ENCODE measurements at places on chromosomes 12 and 14.

- DNase-seq, result no peak
Observed at GRCh38 chr12:51020448-51021182, 5.6 kb downstream of the SLC11A2 start.

DNA sequence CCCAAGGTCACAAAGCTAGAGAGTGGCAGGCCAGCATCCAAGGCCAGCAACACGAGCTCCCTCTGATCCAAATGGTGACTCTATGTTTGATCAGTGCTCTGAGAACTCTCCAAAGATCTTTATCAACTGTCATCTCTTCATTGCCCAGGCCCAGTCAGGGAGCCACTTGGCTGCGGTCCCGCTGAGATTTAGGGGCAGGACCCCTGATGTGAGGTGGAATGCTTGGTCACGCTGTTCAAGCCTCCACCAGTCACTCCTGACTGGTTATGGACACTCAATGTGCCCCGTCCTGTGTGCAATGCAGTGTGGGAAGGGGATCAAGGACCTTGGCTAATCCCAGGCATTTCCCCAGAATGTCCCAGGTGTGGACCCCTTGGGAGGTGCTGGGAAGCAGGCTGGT is 19.8 kb upstream of the TCL1B start:
- no peak for DNase-seq

- no peak for DNase-seq
Observed at GRCh38 chr12:76080017-76080728, 4.3 kb downstream of the NAP1L1 start.

GRCh38 chr14:71721791-71722190 is 210.4 kb upstream of the RGS6 start:
- no peak for DNase-seq

DNA sequence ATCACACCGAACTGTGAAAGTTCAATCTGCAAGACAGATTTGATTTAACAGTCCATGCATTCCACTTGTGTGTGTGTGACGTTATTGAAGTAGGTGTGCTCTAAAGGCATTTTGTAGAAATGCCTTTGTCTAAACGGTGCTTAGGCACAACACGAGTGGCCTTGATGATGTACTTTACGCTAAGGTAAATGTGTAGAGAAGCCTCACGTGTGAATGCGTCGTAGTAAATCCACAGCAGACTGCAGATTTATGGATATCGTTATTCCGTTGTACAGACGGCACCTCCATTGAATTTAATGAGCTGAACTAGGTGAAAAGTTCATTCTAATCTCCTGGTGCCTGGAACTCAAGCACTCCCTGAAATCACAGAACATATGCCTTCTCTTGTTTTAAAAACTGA is 202.8 kb upstream of the STXBP6 start:
- no peak for DNase-seq

DNA sequence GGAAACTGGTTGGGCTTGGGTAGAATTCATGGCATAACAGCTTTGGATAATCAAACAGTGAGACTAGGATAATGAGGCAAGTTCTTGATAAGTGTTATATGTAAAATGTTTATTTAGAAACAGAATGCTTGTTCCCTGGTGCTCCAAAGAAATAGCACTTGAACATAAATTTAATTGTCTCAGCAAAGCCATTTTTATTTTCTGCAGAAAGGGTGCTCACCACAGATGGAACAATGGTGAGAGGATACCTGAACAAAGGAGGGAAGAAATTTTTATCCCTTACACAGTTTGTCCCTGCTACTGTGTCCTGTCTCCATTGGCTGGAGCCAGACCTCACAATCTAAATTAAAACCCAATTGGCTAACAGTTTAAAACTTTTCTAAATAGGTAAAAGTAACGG is 9.3 kb upstream of the RXYLT1 start:
- DNase-seq, result no peak

DNA sequence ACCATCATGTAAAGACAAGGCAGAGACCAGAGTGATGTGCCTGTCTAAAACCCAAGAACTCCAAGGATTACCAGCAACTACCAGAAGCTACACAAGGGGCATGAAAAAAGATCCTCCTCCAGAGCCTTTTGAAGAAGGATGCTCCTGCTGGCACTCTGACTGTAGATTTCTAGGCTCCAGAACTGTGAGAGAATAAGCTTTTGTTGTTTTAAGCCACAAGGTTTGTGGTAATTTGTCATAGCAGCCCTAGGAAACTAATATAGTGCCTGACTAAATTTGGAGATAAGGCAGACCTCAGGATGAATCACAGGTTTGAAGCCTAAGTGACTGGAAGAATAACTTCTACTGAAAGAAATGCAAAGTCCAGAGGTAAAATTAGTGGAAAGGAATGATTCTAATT is 132.9 kb downstream of the CEP83 start:
- DNase-seq, result no peak

- peak; percentile 15 for DNase-seq
Observed at GRCh38 chr14:104797115-104798044, 1.8 kb upstream of the AKT1 start.

- DNase-seq, result no peak
Observed at GRCh38 chr12:25123126-25123525, 71.8 kb downstream of the DNAI7 start.

DNA sequence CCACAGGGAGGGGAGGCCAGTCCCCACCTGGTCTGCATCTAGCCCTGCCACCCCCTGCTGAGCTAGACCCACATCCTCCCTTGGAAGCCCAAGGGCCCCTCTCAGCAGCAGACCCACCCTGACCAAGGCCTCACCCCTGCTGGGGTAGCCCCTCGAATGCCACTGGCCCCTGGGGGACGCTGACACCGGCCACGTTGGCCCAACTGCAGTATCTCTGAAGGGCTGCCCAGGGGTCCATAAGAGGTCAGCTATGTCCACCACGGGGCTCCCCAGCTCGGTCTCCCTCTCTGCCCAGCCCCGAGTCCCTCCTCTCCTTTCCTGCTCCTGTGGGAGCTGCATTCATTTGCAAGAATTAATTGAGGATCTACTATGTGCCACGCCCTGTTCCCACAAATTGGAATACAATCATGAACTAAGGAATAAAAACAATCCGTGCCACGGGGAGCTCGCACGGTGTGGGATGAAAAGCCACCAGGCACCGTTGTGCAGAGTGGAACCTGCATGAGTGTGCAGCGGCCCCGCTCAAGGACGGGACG is 71.4 kb downstream of the GALNT9 start:
- no peak for DNase-seq

- DNase-seq, result no peak
Observed at GRCh38 chr14:39880965-39881364, 448.7 kb upstream of the FBXO33 start.

GRCh38 chr14:92316937-92317336 is 6.0 kb upstream of the SLC24A4 start:
- DNase-seq, result no peak

- no peak for DNase-seq
Observed at GRCh38 chr12:131764738-131765137, 53.8 kb downstream of the SFSWAP start.

DNA sequence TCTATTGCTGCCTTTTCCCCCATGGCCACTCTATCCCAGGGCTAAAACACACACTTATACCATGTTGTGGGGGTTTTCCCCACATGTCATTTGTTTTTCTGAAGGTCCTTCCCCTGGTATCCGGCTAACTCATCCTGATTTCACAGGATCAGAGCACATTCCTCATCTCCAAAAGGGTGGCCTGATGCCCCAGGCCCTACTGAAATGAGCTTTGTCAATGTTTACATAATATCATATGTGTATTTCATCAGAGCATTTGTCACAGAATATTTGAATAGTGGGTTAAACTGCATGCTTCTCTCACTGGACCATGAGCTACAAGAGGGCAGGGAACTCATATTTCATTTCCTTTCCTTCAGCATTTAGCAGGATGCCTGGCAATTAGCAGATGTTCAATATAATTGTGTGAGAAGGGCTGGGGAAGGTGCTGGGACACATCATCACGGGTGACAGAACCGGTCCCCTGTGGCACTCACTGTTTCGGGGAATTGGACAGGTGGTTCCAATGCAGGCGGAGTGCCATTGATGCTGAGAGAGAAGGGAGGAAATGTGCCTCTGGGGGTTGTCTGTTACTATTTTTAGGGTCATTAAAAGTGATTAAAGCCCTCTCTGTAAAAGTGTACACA is 26.8 kb downstream of the EMP1 start:
- no peak for DNase-seq

Data from inflammatory macrophage treated with lipopolysaccharide for 4 hours (primary cell).